ENCODE measurements at places on chromosomes 7 and 10. TPM values are rescaled to one million over a fixed set of nuclear protein-coding genes. Genes with fewer than 3 reads are reported as not detected.

The DLG5 gene
- 53.4 TPM for total RNA-seq

The MACROH2A2 gene
- 0.99 TPM for total RNA-seq

GRCh38 chr10:18279173-18279572 is 138.9 kb downstream of the CACNB2 start:
- no peaks in the 10 kb centered on the region for H3K27me3 ChIP-seq
- H3K27ac ChIP-seq: no peak overlapping the region
- no peak for DNase-seq
- H3K36me3 ChIP-seq: no peaks in the 10 kb centered on the region

GRCh38 chr7:34759477-34760125 is 101.6 kb downstream of the NPSR1 start:
- peak; percentile 52 for DNase-seq
- peak overlapping the region; percentile 74 for H3K4me3 ChIP-seq
- H3K27me3 ChIP-seq: 0 out of 2 replicates have a peak, but pooled peaks cover 1% of the 10 kb centered on the region
- H3K27ac ChIP-seq: no peak overlapping the region
- H3K4me1 ChIP-seq: no peaks in the 10 kb centered on the region

- H3K36me3 ChIP-seq: no peaks in the 10 kb centered on the region
- no peak for DNase-seq
- no peaks in the 10 kb centered on the region for H3K27me3 ChIP-seq
- H3K4me1 ChIP-seq: peaks cover 10% of the 10 kb centered on the region
- H3K4me3 ChIP-seq: no peak overlapping the region
Measured at GRCh38 chr10:104427989-104428388, 74.4 kb downstream of the CFAP58 start.

DNA sequence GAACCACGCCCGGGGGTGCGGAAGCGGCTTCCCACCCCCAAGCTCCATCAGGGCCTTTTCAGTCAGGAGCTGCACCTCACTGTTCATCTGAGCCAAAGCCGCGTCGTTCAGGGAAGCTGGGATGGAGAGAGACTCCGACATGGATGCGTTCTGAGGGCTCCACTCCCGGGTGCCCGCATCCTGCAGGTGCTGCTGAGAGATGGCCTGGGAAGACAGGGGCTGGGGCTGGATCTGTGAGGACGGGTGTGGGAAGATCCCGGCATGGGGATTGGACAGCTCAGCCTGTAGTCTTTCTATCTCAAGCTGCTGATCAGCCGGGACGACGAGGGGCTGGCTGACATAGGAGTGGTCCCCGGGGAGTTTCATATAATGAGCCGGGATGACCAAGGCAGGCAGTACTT is 45.0 kb upstream of the NMT2 start:
- DNase-seq: no peak
- H3K27ac ChIP-seq: no peak overlapping the region
- peaks cover 41% of the 10 kb centered on the region for H3K36me3 ChIP-seq

DNA sequence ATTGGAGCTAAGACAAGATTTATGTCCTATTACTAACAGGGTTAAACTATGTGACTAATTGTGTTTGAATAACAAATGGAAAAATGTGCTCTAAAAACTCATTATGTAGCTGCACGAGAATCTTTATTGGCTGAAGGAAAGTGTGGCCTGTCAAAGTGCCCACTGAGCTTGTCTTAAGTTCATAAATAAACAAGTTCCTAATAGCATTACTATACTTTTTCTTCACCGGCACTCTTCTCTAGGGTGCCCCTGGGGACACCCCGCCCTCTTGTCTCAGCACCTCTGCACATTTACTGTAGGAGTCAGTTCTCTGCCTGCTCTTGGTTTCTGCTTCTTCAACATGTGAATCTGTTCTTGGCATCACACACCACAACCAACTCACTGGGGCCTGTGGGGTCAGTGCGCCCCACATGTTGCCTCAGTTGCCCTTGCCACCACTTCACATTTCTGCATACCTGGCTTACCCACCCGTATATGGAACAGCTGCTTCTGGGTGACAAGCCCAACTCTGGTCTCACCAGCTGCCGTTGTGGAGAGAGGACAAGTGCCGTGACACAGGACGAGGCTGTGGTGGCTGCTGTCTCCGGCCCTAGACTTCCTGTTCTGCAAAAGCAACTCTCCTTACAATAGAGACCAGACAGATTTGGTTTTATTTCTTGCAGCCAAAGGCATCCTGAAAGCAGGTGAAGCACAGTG is 96.3 kb upstream of the DDC start:
- H3K27ac ChIP-seq: no peak overlapping the region
- no peak for DNase-seq
- peaks cover 4% of the 10 kb centered on the region for H3K36me3 ChIP-seq
- H3K4me1 ChIP-seq: peaks cover 58% of the 10 kb centered on the region
- peaks cover 2% of the 10 kb centered on the region for H3K27me3 ChIP-seq

GRCh38 chr10:2351566-2351965 is 614.2 kb upstream of the ADARB2 start:
- no peak overlapping the region for H3K27ac ChIP-seq
- H3K36me3 ChIP-seq: no peaks in the 10 kb centered on the region
- H3K4me3 ChIP-seq: no peak overlapping the region

DNA sequence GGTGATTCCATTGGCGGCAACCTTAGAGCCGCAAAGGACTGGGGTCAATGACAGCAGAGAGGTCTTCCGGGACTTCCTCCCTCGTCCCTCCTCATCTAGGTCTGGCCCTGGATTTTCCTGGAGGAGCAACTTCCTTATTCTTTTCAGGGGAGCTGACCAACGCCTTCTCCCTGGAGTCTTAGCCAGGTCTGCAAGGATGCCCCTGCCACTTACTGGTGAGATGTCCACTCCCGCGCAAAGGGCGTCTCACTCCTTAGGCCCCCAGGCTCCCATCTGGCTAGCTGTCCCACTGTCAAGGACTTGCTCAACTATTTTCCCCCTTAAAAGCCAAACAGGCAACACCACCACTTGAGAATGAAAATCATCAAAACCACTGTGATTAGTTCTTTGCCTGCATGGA is 42.0 kb upstream of the NMT2 start:
- no peak overlapping the region for H3K4me3 ChIP-seq
- peaks cover 44% of the 10 kb centered on the region for H3K36me3 ChIP-seq
- peak overlapping the region; percentile 91 for H3K27ac ChIP-seq
- no peak for DNase-seq

DNA sequence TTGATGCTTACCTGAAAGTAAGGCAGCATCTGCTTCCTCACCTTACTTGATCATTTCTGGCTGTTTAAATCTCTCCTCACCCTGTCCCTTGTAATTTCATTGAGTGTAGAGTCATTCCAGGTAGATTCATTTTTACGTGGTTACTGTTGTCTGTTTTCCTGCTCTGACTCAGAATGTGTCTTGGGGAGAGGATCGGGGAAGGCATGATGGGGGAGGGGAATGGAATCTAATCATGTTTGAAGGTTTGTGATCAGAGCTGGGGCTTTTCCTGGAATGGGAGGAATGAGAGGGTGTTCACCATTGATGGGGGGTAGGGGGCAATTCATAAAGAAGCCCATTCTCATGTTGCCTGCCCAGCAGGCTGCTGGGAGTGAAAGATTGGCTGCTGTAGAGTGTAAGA is 18.7 kb downstream of the SEC24C start:
- H3K4me3 ChIP-seq: 0 out of 2 replicates have a peak overlapping the region, but pooled peaks have one; percentile 0
- DNase-seq: peak; percentile 55
- peaks cover 50% of the 10 kb centered on the region for H3K36me3 ChIP-seq
- peak overlapping the region; percentile 71 for H3K27ac ChIP-seq
- H3K27me3 ChIP-seq: 0 out of 2 replicates have a peak, but pooled peaks cover 2% of the 10 kb centered on the region

Data from HFFc6 (cell line).